ENCODE measurements at places on chromosomes 4 and X.

GRCh38 chr4:6087669-6088341 lies 69.6 kb upstream of the C4orf50 start:
- DNase-seq: peak; percentile 17

DNA sequence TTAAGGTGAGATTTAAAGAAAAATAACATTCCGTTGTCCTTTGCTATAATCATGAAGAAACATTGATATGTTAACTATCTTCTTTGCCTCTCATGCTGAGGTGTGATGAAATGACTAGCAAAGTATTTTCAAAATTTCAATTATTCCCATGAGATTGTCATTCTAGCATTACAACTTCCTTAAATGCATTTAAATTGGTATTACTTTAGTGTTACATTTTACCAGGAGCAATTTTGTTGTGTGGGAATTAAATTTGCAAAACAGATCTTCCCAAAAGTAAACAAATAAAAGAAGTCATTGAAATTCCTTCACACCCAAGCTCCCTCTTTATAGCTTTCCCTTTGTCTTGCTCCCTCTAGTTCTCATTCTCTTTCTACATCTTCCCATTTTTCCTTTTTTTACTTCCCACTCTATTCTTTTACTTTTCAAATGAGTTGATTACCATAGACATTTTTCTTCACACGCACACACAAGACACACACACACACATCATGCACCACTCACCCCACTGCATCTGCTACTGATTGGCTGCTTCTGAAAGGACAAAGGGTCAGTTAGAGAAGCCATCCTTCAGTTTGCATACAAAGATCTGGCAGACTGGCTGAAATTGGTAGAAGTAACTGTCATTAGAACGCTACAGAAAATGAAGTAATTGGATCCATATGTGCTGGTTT lies 10.0 kb upstream of the APELA start:
- no peak for DNase-seq

GRCh38 chrX:123525123-123525725 lies 207.6 kb downstream of the THOC2 start:
- DNase-seq: no peak

DNA sequence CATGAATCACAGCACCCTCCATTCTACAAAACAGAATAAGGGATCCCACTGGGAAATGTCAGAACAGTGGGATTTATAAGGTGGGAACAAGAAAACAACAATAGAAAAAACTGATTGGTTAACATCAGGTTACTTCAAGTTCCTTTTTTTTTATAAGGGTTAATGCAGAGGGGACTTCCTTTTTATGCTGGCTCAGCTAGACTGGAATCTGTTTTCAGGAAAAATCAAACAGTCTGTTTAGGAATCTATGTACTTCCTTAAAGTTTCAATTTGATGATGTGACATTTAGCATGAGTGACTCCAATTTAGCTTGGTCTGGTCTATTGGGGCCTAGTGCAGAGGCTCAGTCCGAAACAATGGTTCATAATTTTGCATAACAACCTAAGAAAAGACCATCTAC lies 192.9 kb downstream of the ADGRA3 start:
- DNase-seq: no peak

DNA sequence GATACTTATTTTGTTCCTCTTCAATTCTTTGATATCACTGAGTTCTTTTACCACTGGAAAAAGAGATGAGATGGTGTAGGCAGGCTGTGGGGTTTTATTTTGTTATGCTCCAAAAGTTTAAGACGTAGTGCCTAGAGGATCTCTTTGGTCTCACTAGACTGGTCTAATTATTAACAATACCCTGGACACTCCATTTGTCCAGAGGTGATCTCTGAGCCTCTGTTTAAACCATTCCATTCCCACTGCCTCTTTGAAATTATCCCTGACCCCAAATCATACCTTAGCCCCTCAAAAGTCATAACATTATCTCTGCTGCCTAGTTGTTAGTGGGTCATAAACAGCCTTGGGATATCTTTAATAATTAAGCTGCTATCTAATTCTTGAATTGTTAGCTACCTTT lies 24.2 kb downstream of the SMPX start:
- no peak for DNase-seq

DNA sequence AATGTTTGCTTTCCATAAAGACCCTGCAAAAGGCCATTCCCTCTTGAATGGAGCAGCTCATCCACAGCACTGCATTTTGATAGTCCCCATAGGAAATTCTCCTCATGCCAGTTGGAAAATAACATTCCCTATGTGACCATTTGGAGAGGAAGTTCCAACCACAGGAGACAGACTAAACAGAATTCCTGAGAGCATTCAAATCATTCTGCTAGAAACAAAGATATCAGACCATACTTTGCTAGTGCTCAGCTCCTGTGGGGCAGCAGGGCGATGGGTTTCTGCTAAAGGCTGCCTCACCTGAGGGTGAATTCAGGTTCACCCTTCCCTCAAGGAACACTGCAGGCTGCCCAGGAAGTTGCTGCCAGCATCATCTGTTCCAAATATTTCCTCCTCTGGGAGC lies 58.8 kb downstream of the LNX1 start:
- DNase-seq: no peak
